ENCODE measurements at places on chromosomes 7 and 10. TPM values are rescaled to one million over a fixed set of nuclear protein-coding genes. Genes with fewer than 3 reads are reported as not detected.

DNA sequence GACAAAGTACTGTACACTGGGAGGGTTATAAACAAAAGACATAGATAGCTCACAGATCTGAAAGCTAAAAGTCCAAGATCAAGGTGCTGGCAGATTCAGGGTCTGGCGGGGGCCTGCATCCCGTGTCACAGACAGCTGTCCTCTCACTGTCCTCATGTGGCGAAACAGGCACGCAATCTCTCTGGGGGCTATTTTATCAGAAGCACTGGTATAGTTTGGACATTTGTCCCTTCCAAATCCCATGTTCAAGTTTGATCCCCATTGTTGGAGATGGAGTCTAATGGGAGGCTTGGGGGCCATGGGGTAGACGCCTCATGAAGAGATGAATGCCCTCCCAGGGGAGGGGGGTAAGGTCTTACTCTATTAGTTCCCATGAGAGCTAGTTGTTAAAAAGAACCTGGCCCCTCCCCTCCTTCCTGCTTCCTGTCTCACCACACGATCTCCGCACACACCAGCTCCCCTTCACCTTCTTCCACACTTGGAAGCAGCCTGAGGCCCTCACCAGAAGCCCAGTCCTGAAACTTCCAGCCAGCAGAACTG, 72.5 kb upstream of the UCN3 start:
- no peaks in the 10 kb centered on the region for H3K27me3 ChIP-seq
- peak overlapping the region; percentile 43 for H3K27ac ChIP-seq

DNA sequence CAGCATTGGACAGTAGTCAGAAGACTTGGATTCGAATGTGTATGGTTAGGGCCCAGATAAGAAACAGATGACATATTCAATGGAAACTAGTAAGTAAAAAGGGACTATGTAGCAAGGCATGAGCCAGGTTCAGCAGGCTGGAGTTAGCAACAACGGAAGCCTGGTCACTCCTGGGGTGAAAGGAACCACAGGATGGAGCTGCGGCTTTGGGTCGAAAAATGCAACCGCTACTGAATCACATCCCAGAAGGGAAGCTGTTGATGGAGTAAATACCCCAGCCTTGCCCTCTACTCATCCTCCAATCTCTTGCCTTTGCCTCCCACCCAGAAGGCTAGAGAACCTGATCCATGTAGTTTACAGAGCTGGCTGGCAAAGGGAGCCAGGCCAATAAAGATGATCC, 37.5 kb upstream of the EGR2 start:
- no peak overlapping the region for H3K4me3 ChIP-seq
- H3K27me3 ChIP-seq = no peaks in the 10 kb centered on the region
- DNase-seq = no peak
- no peak overlapping the region for H3K27ac ChIP-seq
- peaks cover 23% of the 10 kb centered on the region for H3K4me1 ChIP-seq
- H3K36me3 ChIP-seq = peaks cover 4% of the 10 kb centered on the region

- no peaks in the 10 kb centered on the region for H3K4me1 ChIP-seq
- DNase-seq = no peak
- no peak overlapping the region for H3K4me3 ChIP-seq
- H3K36me3 ChIP-seq = no peaks in the 10 kb centered on the region
- peaks cover 22% of the 10 kb centered on the region for H3K27me3 ChIP-seq
These were observed 10.3 kb upstream of the WNT2 start for GRCh38 chr7:117333168-117333567.

- no peak overlapping the region for H3K27ac ChIP-seq
- H3K4me3 ChIP-seq = no peak overlapping the region
- DNase-seq = peak; percentile 71
- H3K4me1 ChIP-seq = peaks cover 10% of the 10 kb centered on the region
These were observed 11.8 kb upstream of the CAMK2G start for GRCh38 chr10:73886085-73886529.

- H3K27me3 ChIP-seq = no peaks in the 10 kb centered on the region
- H3K4me3 ChIP-seq = no peak overlapping the region
- H3K27ac ChIP-seq = no peak overlapping the region
- H3K36me3 ChIP-seq = no peaks in the 10 kb centered on the region
These were observed 111.9 kb downstream of the GRID1 start for GRCh38 chr10:86254526-86255174.

NAT16 gene
- 1.7 TPM for total RNA-seq

All from neural crest cell (in vitro differentiated cells).